ENCODE measurements at places on chromosomes 4 and X.

DNA sequence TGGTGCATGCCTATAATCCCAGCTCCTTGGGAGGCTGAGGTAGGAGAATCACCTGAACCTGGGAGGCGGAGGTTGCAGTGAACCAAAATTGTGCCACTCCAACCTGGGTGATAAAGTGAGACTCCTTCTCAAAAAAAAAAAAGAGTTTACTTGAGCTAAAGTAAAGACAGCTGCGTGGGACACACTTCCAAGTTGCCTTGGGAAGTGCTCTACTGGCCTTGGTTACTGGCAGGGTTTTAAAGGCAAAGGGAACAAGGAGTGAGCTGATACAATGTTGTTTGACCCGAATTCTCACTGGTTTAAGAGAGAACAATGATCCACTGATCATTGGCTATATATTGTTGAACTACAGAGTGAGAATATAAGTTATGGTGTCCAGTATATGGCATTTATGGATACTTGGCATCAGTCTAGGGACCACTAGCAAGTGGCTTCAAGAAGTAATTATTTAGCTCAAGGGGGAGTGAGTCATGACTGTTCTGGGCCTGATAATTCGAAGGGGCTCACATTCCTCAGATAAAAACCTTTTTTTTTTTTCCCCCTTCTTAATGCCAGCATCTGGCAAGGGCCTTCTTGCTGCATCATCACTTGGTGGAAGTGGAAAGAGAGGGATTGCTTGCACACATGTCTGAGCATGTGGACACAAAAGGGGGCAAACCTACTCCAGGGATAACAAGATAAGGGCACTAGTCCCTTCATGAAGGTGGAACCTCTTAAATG lies 32.3 kb downstream of the GRK4 start:
- DNase-seq: no peak

DNA sequence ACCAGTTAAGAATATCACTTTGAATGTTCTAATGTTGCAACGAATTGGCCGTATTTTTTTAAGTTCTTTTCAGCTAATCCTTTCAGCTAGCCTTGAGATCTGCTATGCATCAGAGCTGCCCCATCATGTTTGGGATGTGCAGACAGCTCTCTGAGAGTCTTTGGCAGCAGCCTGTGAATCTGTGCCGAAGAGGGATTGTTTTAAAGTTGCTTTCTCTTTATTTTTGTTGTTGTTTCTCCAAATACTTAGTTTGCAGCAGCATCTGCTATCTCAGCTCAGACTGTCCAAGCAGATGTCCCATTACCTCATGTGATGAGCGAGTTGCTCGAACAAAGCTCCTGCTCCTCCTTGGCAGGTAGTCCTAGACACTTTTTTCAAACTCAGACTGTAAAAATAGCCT lies 1002.5 kb upstream of the INTU start:
- no peak for DNase-seq

- no peak for DNase-seq
Observed at GRCh38 chr4:21819086-21819485, 129.5 kb downstream of the KCNIP4 start.

DNA sequence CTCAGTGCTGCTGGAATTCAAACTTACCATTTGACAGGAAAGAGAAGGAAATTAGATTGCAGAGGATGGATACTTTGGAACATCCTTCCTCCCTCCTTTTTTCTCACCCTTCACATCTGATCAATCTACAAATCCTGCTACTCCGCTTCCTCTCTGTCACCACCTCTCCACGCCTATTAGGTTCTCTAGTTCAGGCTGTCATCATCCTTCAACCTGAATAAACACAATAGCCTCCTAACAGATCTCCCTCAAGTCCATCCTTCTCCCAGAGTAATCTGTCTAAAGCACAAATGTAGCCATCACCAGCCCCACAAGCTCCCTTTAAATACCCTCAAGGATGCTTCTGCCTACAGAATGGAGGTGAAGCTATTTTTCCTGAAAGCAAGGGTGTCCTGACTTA lies 20.0 kb upstream of the SLAIN2 start:
- DNase-seq: no peak

- DNase-seq: no peak
Observed at GRCh38 chr4:146477054-146477453, 44.7 kb downstream of the SLC10A7 start.

- no peak for DNase-seq
Observed at GRCh38 chrX:108641589-108642272, 94.6 kb downstream of the IRS4 start.

DNA sequence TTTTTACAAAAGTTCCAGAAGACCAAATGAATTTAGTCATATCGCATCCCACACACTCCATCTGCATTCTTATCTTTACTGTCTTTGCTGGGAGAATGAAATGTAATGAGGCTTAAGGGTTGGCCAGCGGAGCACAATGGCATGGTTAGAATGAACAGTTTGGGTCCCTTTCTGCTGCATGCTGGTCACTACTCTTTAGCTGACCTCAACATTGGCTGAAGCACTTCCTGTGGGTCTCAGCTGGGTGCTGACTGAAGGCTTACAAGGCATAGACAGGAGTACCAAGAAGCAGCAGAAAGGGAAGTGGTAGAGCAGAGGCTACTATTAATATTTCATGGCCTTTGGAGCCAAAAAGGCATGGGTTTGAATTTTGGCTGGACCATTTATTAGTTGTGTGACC lies 159.4 kb upstream of the GPC4 start:
- no peak for DNase-seq

DNA sequence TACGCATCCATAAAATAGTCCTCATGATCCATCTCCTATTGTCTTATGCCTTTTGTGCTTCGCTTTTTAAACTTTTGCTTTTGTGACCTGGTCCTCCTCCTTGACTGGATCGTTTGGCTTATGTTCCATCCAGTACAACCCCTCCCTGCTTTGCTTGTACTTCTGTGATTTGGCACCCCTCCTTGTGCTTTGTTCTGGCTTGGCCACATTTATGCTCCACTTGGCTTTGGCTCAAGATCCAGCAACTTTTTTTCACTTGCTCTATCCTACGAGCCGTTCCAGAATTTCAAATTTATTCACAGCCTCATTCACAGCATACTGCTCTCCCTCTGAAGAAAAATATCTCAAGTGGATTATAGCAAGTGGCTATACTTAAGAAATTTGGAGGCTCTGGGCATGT lies 28.0 kb upstream of the GLRA2 start:
- no peak for DNase-seq

DNA sequence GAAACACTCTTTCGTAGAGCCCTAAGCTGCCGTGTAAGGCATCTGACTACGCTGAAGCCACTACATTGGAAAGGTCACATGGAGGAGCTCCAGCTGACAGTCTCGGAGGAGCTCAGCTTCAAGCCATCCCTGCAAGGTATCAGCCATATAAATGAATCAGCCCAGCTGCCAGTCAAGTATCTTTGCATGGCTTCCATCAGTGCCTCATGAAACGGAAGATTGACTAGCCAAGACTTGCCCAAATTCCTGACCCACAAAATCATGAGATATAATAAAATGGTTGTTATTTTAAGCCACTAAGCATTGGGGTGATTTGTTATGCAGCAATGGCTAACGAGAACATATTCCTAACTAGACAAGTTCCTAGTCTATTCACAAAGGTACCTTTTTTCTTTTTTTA lies 104.1 kb upstream of the SCOC start:
- no peak for DNase-seq

DNA sequence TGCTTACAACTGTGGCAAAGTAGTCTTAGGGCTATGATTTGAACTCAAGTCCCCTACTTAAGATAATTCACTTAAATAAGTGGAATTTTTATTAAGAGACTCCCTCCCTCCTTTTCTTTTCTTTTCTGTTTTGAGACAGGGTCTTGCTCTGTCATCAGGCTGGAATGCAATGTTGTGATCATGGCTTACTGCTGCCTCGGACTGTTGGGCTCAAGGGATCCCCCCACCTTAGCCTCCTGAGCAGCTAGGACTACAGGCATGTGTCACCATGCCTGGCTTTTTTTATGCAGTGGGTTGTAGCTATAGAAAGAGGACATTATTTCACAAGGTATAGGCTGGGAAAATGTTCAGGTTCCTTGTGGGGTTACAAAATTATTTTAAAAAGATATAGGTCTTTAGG lies 19.2 kb downstream of the DIAPH2 start:
- DNase-seq: no peak

- no peak for DNase-seq
Observed at GRCh38 chr4:42149004-42149403, 3.5 kb downstream of the BEND4 start.

GRCh38 chr4:101217353-101218031 lies 129.8 kb downstream of the PPP3CA start:
- no peak for DNase-seq

DNA sequence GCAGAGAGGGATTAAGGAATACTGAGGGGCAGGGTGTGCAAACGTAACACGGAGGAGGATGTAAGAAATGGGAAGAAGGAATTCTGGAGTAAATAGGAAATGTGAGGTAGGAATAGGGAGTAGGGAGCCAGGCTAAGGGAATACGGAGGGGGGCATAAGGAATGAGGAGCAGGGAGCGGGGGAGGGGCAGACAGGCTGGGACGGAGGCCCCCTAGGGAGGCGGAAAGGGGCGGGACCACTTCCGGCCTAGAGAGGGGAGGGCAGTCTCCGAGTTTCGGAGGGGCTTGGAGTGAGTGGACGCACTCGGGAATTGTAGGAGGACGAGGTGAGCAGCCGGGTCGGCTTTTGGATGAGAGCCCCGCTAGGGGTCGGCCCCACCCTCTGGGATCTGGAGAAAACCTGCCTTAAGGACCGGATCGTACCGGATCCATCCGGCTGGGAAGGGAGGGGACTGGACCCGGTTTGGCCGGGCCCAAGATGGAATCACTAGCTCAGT lies 612 bp downstream of the MAGED2 start:
- no peak for DNase-seq

GRCh38 chrX:42097486-42097885 lies 174.1 kb upstream of the CASK start:
- DNase-seq: no peak

DNA sequence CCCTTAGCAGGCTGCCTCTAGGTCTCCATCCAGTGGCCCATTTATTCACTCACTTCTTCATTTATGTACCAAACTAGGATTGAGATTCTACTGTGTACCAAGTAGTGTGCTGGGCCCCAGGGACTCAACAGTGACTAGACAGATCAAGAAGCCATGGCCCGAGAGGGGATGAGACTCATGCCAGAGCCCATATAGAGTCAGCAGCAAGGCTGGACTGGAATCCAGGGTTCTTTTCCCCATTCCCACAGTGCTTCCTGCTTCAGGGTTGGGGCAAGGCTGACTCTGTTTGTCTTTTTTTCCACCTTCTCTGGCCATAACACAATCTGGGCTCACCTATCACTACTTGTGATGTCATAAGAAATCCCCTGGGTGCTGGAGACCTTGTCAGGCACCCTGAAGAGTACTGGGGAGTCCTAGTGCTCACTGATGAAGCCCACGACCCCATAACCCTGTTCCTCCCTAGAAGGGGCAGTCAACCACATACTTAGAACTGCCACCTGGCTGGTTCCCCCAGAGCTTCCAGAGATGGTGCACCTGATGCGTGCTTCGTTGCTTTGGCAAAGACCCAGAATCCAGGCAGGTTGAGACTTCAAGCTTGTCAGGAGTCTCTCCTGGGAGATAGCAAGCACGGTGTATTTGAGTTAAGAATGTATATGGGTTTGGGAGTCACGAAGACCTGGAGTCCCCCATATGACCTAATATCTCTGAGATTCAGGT lies 6.2 kb downstream of the RTL5 start:
- DNase-seq: peak; percentile 54

GRCh38 chr4:155353923-155354540 lies 22.7 kb downstream of the MAP9 start:
- no peak for DNase-seq

- no peak for DNase-seq
Observed at GRCh38 chr4:42819863-42820514, 72.5 kb upstream of the GRXCR1 start.

DNA sequence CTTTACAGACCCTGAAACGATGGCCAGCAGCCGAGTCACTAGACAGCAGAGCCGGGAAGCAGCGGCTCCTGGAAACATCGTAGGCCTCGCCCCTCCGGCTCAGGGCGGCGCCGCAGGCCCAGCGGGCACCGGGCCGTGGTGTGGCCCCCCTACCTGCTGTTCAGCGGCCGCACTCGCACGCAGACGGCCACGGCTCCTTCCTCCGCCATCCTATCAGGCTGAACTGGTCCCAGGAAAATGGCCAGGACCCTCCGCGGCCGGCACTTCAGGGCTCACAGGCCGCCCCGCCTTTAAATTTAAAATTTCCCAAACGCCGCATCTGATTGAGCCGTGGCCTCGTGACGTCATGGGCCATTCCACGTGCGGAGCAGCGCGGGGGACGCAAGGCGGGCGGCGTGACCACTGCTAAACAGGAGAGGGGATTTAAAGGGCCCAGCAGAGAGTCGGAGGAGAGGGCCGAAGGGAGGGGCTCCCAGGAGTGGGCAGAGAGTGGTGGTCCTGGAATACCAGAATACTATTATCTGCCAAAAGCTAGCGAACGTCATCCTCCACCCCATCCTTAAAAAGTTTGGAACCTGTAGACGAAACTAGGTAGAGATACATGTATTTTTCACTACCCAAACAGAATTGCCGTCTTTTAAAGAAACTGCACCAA lies at the start of gene CENPE:
CENPE (minus strand) TSS at position 233 of the 655 bp plus-strand sequence; CDS start at position 209, 24 bp downstream.
- DNase-seq: peak; percentile 97

- no peak for DNase-seq
Observed at GRCh38 chr4:161680146-161680545, 483.7 kb downstream of the FSTL5 start.

Data from activated CD8-positive, alpha-beta memory T cell treated with anti-CD3 and anti-CD28 coated beads for 24 hours (primary cell).